ENCODE measurements at places on chromosomes 12 and 14.
A peak's percentile ranks its signal among the peaks of the same experiment; 100 is the strongest.

- DNase-seq = peak; percentile 45
These were observed 21.8 kb downstream of the VDR start for GRCh38 chr12:47882781-47883546.

DNA sequence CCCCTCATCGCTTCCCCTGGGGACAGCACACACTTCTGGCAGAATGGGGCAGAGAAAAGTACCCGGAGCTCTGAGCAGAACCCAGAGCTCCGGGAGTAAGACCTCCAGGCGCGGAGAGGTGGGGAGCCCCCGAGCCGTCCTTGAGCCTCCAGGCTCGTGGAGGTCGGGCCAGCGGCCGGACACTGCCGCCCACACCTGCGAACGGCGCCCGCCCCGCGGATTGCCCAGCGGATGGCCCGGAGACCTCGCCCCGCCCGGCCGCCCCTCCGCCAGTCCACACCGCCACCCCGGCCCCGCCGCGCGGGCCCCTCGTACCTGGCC lies 344 bp downstream of the SPTLC2 start:
- DNase-seq = peak; percentile 70

- no peak for DNase-seq
These were observed 3.0 kb downstream of the NCOR2 start for GRCh38 chr12:124564232-124564958.

DNA sequence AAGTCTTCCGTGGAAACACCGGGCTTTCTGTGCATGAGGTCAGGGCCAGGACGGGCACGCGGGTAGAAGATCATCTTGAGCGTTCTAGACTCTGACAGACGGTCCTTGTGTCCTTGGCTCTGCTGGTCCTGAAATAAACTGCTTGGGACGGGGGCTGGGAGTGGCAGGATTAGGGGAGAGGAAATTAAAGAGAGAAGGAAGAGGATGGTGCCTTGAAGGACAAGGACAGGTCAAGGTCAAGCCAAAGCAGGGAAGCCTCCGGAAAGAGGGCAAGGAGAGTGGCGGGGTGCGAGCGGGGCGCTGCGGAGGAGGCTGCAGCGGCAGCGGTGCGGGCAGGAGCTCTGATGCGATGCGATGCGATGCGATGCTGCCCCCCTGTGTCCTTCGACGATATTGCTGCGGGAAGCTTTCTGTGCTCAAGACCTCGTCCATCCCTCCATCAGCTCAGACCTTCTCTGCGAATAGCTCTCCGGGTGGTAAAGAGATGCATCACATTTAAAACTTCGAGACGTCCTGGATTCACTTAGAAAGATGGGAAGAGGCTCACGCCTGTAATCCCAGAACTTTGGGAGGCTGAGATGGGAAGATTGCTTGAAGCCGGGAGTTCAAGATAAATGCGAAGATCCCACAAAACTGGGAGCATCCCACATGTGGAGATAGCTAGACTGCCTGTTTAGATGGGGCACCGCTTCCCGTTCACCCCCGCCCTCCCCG lies 110.1 kb upstream of the TMEM132D start:
- no peak for DNase-seq

GRCh38 chr14:88791252-88791621 lies 1.5 kb downstream of the EML5 start:
- DNase-seq = no peak

DNA sequence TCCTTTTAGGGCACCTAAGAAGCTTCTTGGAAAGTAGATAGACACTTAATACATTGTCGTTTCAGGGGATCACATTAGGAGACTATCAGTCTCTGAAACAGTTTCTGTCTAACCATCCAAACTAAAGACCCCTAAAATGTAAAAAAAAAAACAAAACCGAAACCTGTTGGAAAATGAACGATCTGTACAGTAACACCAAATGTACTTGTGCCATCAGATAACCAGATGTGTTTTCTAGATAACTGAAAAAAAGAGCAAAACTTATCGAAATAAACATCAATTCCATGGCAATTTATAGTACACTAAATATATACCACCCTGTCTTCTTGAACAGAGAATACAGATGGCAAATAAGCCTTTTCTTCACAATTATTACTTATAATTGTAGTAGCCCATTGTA lies 2.1 kb downstream of the LDHB start:
- DNase-seq = no peak

- no peak for DNase-seq
These were observed 24.3 kb downstream of the CNOT2 start for GRCh38 chr12:70267550-70267949.

All from RWPE2 (cell line).